Tongue (tissue), 3 donors: ENCODE measurements at places on chromosomes 2 and 18.

- no peak for DNase-seq
These were observed 69.1 kb downstream of the HS6ST1 start for GRCh38 chr2:128249555-128249954.

- DNase-seq: no peak
These were observed 35.7 kb upstream of the MPP4 start for GRCh38 chr2:201734111-201734510.

GRCh38 chr2:119264781-119265692, 41.4 kb downstream of the STEAP3 start:
- DNase-seq: peak; percentile 36

DNA sequence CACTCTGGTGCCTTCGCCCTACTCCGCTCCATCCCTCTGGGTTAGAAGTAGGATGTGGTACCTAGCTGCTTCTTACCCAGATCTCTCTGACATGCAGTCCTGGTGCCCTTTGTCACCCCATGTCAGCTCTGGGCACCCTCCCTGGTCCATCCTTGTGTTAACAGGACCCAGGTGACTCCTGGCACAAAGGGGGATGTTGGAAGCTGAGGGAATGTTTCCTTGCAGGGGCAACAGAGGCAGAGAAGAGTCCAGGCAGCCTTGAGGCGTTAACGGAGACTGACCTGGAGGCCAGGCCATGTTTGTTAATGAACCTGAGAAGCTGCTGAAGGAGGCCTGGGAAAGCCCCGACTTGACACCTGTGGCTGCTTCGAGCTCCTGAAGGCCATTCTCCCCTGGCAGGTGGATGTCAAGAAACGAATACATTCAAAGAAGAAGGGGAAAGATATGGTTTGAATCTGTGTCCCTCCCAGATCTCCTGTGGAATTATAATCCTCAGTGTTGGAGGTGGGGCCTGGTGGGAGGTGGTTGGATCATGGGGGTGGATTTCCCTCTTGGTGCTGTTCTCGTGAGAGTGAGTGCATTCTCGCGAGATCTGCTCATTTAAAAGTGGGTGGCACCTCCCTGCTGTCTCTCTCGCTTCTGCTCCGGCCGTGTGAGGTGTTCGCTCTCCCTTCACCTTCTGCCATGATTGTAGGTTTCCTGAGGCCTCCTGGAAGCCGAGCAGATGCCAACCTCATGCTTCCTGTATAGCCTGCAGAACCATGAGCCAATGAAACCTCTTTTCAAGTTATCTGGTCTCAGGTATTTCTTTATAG, 31.4 kb downstream of the NPPC start:
- no peak for DNase-seq

DNA sequence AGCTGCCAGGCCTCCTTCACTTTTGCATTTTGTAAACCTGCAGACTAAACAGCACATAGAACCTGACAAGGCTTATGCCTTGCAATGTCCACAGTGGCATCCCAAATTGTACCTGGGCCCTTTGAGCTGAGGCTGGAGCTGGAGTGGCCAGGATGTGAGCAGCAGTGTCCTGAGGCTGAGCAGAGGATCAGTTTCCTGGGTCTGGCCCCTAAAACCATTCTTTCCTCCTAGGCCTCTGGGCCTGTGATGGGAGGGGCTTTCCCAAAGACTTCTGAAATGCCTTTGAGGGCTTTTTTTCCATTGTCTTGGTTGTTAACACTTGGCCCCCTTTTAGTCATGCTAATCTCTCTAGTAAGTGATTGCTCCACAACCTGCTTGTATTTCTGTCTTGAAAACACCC, 32.8 kb downstream of the FSIP2 start:
- no peak for DNase-seq

DNA sequence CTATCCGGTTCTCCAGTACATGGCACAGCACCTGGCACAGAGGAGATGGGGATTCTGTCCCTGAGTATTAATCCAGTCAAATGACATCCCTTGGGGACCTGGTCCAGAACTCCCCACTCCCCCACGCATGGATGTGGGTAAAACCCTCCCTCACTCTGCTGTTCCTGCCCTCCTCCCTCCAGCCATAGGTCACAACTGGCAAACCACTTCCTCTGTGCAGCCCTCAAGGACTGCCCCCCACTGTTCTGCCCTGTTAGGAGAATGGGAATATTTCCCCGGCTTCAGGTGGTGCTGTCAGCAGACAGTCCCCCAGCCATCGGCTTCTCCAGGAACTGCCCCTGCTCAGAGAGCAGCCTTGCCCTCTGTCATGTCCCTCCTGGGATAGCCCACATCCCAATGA, 1.5 kb upstream of the TFCP2L1 start:
- no peak for DNase-seq

- DNase-seq: no peak
These were observed 35.5 kb downstream of the TMEFF2 start for GRCh38 chr2:192159208-192159607.

DNA sequence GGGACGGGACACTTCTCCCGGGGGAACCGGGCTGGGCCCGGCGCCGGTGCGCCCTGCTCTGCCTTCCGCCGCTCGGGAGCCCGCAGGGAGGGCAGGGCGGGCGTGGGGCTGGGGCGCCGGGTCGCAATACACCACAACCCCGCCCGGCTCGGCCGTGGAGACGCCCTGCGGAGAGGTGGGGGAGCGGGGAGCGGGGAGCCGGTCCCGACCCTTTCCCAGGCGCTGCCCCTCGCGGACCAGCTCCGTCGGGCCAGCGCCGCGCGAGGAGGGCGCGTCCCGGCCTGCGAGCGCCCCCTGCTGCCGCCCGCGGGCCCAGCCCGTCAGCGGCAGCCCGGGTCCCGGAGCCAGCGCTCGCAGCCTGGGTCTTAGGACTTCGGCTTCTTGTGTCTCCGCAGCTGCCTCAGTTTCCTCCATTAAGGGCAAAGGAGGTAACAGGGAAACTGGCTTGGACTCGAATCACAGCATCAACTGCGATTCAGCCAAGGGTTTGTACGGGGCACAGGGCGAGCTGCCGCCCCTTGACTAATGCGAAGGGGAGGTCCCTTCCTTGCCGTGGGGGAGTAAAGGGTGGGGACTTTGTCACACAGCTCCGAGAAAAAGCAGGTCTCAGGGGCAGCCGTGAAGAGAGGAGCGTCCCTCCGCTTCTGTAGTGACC, 635 bp upstream of the ADRA2B start:
- DNase-seq: peak; percentile 75

DNA sequence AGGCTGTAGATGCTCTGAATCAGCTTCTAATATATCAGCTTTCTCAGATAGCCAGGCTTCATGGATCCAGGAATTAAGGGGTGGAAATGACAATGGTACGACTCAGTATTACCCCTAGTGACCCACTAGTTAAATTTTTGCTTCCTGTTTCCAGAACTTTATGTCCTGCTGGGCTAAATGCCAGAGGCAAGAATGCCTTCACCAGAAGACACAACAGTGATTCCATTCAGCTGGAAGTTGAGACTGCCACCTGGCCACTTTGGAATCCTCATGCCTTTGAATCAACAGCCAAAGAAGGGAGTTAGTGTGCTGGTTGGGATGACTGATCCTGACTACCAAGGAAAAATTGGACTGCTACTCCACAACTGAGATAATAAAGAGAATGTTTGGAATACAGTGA, 239.1 kb downstream of the ASXL3 start:
- no peak for DNase-seq

GRCh38 chr2:190947711-190948251, 66.2 kb downstream of the STAT1 start:
- peak; percentile 43 for DNase-seq

- no peak for DNase-seq
These were observed 29.1 kb upstream of the NEMP2 start for GRCh38 chr2:190563646-190564045.

GRCh38 chr2:223486751-223487150, 115.4 kb downstream of the SCG2 start:
- DNase-seq: no peak
